ENCODE measurements at places on chromosomes 5 and 9.

GRCh38 chr9:121937240-121937639 is 155.9 kb downstream of the TTLL11 start:
- no peak for DNase-seq

- DNase-seq, result peak; percentile 93
These were observed at the start of gene DAB2 for GRCh38 chr5:39424736-39425637. TSS of gene DAB2 (minus strand) at chr5:39424980. CDS start at chr5:39394320, 30,660 bp downstream.

DNA sequence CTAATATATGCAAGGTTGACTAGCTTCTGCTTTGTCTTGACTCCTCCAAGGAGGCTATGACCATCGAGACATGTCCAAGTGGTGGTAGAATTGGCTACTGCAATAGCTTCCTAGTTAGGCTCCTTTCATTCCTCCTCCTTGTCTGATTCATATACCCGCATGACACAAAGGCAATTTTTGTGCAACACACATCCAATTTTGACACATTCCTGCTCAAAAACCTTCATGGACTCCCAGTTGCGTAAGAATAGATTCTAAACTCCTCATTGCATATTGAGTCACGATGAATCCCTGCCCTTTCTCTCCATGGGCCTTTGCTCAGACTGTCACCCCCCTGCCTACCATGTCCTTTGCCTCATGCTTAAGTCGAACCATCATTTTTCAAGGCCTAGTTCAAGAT is 344.5 kb downstream of the ACTL7B start:
- DNase-seq, result no peak

- no peak for DNase-seq
These were observed 157.0 kb upstream of the NTRK2 start for GRCh38 chr9:84512493-84512892.

DNA sequence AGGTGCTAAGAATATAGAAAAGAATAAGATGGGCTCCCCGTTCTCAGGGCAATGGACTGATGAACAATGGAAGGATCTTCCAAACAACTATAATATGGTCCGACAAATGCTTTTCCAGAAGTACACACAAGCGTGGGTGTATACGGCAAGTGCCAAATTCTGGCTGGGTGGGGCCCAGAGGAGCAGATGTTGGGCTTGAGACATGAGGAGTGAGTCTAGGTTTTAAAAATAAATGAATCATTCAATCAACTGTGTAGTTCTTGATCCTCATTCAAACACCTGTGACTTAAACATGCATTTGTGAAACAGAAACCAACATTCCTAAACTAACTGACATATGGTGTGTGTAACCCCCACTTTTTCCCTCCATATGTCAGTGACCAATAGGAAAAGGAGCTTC is 47.9 kb downstream of the MFAP3 start:
- no peak for DNase-seq

DNA sequence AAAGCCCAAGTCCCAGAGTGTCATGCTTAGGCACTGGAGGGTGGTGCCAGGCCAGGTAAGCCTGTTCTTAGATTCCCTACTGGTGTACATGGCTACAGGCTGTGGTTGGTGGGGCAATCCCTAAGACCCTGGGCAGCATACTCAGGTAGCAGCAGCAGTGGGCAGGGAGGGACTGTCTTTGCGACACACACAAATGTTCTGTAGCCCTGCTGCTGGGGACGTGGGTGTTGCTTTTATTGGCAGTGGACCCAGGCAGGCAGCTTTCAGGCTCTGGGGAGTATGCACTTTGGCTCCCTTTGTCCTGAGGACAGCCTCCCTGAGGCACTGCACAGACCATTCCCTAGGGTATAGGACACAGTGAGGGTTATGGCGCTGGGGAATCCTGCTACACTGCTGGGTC is 137.1 kb upstream of the ADAMTS19 start:
- DNase-seq, result no peak

DNA sequence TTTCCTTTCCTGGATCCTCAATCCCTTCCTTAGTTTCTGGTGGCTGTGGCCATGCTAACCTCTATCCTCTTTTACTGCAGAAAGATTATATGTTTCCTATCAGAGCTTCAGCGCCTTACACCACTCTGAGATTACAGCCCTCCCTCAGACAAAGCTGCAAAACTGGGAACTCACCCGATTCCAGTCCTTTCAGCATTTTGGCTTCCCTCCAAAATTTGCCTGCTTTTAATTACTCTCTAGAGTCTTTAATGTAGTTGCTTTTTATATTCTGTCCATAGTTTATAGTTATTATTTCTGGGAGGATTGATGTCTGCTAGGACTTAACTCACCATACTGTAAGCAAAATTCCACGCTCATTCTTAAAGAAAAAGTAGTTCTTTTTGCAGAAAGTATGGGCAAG is 110.2 kb downstream of the NSG2 start:
- DNase-seq, result no peak

DNA sequence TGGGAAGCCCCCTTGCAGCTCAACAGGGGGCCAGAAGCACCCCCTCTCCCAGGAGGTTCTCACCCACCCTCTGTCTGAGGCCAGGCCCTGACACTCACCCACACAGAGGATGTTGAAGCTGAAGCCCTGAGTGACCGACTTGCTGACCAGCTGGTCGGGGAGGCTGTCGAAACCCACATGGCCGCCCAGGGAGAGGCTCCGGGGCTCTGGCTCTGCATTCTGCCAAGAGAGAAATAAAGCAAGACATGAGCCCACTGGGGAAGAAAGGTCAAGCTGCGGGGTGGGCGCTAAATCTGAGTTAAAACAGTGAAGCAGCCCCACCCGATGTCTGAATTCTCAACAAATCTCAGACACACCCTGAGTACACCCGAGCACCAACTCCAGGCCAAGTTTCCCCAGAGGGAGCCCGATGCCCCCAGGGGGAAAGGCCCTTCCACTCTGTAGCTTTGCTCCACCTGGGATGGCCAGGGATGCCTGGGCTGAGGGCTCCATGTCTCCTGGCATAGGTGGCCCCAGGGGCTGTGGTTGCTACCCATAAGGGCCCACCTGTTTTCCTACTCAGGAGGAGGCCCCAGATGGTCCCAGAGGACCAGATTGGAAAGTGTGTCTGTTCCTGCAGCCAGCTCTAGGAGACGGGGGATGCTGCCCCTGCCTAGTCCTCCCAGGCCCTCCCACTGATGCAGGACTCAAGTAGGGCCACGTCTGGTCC is 11.6 kb downstream of the SEPTIN8 start:
- no peak for DNase-seq

DNA sequence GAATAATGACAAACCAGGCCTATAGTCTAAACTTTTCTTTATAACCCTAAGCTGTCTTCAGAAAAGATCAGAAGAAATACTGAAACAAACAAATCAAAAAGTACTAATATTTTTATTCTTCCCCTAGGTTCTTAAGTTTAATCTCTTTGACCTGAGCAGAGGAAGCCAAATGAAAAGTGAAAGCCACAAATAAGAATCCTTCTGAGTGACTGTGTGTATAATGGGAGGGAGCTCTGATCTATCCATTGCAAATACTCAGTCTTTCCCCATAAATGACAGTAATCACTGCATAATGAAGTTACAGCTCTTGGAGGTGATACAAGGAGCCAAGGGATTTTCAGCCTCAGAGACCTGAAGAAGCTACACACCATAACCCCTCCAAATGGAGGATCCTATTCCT is 126.9 kb upstream of the ATP10B start:
- DNase-seq, result no peak

DNA sequence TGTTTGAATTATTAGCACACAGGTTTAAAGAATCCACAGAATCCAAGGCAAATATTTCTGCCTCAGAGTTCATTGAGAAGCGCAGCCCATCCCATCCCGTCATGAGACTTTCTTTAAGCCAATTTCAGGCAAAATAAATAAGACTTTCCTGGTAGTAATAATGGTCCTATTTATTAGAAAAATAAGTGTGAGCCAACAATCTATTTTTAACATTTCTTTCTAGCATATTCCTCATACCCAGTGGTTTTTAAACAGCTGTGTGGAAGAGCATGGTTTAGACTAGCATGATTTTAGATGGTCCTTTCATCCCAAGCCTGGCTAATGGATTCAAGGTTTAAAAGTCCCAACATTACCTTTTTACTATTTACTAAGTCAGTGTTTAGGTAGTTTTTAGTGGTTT is 125.8 kb downstream of the SCAMP1 start:
- no peak for DNase-seq

GRCh38 chr5:10757043-10757442 is 4.0 kb downstream of the DAP start:
- DNase-seq, result no peak
